ENCODE measurements at places on chromosomes 13 and 19.
A peak's percentile ranks its signal among the peaks of the same experiment; 100 is the strongest.

DNA sequence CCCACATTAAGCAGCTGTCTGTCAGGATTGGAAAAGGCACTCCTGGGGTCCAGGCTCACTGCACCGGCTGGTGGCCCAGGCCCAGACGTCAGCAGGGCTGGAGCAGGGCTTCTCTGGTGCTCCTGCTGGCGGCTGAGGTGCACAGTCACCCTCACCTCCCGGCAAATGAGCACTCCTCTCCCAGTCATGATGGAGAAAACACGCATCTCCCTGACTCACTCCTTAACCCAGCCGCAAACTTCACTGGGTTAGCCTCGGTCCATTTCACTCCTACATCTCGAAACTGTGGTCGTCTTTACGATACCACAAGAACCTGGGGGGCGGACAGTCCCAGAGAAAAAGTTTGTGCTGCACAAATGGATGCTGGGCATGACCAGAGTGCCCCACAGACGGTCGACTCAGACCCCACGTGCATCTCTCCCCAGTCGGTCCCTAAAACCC is 3.3 kb upstream of the RASA3 start:
- DNase-seq, result no peak

- no peak for DNase-seq
Measured at GRCh38 chr19:36160821-36161596, 8.8 kb upstream of the COX7A1 start.

DNA sequence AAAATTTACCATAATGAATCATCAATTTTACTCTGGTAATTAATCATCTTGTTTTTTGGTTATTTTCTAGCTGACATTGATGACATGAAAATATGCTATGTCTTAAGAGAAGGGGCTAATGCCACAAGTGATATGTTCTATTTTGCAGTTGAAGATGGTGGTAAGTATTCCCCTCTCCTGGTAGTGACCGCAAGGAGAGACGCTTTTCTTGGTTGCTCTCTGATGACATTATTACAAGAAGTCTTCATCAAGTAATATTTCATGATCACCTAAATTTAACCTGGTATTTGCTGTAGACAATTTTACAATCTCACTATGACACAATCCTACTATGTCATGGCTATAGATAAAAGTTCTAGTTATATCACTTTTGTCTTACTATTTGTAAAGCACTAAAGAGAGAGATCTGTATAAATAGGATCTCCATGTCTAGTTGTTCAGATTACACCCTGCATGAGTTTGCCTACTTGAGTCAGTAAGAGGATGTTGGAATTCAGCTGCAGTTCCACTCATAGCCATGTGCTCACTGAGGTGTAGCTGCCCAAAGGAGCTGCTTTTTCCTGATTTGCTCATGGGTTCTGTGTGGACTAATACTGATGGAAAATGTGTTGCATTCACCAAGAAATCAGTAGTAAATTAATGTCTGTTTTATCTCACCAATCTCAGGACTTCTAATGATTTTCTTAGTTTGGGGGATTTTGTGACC is 10.9 kb downstream of the FREM2 start:
- no peak for DNase-seq

DNA sequence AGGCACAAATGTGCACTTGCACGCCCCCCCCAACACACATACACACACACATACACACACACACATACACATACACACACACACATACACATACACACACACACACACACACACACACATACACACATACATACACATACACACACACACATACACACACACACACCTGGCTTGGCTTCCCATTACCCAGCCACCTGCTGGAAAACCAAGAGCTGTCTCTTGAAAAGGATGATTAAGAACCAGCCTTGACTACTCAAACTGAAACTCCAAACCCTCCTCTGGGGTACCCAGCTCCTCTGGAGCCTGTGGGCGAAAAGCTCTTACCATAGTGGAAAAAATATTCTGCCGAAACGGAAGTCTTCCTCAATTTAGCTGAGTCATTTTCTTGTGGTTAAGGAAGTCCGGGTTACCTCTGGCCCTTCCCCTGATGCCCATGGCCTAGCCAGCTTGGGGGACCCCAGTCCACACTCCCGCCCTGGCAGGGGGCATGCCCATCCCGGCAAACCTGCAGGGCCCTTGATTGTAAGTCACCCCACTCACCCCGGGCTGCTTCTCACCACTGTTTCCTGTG is 21.9 kb downstream of the CEBPA start:
- peak; percentile 55 for DNase-seq

DNA sequence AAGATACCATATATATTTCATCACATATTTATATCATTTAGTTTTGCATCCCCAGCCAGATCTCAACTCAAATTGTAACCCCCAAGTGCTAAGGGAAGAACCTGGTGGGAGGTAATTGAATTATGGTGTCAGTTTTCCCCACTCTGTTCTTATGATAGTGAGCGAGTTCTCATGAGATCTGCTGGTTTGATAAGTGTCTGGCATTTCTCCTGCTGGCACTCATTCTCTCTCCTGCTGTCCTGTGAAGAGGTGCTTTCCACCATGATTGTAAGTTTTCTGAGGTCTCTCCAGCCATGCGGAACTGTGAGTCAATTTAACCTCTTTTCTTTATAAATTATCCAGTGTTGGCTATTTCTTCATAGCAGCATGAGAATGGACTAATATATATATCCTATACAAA is 462.5 kb upstream of the SLITRK5 start:
- no peak for DNase-seq

GRCh38 chr19:33734913-33735312 is 61.8 kb upstream of the KCTD15 start:
- DNase-seq, result no peak

GRCh38 chr19:50658441-50659317 is 9.4 kb downstream of the C19orf81 start:
- DNase-seq, result peak; percentile 52

DNA sequence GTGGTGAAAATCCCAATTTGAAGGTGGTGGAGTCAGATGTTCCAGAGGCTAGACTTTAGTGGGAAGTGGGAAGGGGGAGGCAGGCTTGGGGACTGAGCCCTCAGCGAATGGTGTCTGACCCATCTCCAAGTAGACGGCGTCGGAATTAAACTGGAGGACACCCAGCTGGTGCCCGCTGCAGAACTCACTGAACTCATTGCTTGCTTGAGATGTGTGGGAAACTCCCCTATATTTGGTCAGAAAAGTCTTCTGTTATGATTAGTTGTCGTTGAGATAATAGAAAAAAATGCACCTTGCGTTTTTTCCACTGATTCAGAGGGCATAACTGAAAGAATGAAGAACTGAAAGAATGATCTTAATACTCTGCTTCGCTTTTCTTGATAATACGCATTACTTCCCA is 871 bp upstream of the ZNF583 start:
- peak; percentile 30 for DNase-seq

- no peak for DNase-seq
Measured at GRCh38 chr19:41711376-41712261, 3.2 kb downstream of the CEACAM5 start.

- no peak for DNase-seq
Measured at GRCh38 chr13:98181111-98181815, 4.2 kb upstream of the RNF113B start.

- DNase-seq, result no peak
Measured at GRCh38 chr13:81211713-81212112, 870.8 kb upstream of the SPRY2 start.

DNA sequence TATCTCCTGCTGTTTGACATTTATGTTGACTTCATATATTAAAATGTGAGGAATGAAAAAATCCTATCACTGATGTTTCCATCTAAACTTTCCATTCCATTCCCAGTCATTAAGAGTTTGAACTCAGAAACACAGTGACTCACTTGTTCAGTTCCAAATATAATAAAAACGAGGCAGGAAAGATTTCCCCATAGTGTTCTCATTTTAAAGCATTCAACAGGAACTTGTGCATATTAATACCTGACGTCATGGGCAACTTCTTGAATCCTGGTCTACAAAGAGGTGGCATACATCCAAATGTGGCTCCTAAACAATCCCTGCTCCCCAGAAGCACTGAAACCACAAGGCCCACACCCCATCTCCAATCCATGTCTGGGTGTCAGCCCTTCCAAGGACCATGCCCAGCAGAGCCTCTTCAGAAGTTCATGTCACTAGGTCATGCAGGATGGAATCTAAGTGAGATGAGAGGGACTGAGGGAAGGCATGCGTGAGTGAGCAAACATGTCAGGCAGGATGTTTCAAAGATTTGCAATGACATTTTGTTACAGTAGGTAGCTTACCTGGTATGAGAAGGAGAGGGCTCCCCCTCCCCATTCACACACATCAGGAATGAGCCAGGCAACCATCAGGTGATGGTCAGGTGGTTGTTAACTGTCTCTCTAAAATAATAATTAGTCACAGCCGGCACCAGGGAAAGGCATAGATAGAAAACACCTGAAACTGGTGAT is 9.4 kb upstream of the ERVV-2 start:
- no peak for DNase-seq

- DNase-seq, result no peak
Measured at GRCh38 chr13:28557725-28558520, 63.0 kb upstream of the FLT1 start.

GRCh38 chr19:20616071-20616470 is 45.3 kb downstream of the ZNF626 start:
- DNase-seq, result no peak

DNA sequence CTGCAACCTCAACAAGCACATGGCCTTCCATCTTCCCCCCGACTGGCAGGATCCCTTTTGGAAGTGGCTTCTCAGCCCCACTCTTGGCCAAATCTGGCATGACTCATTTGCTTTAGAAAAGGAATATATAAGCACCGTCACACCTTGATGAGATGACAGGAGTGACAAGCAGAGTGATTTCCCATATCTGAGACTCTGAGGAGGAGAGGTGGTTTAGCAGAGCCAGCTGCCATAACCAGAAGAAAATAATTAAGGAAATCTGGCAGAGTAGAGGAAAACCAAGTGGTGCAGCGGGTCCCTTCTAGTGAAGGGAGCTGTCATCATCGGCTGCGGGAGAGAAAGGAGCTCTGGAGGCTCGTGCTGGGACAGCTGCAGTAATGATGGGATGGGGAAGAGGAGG is 27.5 kb upstream of the KCTD15 start:
- no peak for DNase-seq

DNA sequence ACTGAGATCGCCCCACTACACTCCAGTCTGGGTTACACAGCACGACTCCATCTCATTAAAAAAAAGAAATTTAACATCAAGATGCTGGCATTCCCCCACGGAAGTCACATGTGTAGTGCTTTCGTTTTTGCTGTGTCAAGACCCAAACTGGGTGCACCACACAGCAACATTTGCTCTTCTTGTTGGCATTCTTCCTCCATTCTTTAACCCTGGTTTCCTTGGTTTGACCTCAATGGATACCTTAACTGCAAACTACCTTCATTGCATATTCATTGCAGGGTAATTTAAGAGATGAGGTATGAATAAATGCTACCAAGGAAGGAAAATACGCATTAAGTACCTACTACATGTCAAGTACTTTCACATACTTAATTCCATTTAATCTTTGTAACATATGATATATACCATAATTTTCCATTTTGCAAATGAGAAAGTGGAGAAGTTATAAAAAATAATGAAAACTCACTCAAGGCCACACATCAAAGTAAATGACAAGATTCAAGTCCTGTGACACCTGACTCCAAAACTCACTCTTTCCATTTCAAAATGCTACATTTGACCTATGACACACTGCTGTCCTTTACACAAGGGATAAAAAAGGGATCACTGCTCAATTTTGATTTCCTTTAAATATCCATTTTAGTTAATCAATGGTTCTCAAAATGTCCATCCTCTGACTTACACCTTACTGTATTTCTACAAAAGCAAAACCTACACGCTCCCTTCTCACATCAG is 59.2 kb downstream of the STK24 start:
- peak; percentile 50 for DNase-seq

DNA sequence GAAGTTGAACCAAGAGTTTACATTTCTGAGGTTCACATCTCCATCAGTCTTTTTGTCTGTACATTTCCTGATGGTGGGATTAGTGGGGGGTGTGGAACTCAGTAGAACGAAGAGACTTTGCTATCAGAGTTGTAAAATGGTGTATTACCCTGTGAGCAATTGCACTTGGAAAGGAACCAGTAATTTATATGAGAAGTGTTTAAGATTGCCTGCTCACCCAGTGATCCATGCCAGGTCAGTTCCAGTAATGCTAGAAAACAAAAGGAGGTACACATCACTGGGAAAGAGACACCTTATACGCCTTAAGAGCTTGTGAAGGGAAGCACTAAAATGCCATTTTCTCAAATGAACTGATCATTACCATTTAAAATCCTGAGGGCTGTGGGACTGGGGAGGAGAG is 7.5 kb upstream of the DACH1 start:
- no peak for DNase-seq

- DNase-seq, result no peak
Measured at GRCh38 chr19:49513746-49514118, 1.3 kb downstream of the FCGRT start.

GRCh38 chr13:93561576-93562225 is 335.1 kb downstream of the GPC6 start:
- no peak for DNase-seq

DNA sequence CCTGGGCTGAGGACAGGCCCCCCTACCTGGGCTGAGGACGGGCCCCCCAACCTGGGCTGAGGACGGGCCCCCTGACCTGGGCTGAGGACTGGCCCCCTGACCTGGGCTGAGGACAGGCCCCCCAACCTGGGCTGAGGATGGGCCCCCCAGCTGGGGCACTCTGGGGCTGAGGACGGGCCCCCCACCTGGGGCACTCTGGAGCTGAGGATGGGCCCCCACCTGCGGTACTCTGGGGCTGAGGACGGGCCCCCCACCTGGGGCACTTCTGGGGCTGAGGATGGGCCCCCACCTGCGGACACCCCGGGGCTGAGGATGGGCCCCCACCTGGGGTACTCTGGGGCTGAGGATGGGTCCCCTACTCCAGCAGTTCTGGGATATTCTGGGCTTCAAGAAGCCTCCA is 65.5 kb downstream of the RASA3 start:
- no peak for DNase-seq

DNA sequence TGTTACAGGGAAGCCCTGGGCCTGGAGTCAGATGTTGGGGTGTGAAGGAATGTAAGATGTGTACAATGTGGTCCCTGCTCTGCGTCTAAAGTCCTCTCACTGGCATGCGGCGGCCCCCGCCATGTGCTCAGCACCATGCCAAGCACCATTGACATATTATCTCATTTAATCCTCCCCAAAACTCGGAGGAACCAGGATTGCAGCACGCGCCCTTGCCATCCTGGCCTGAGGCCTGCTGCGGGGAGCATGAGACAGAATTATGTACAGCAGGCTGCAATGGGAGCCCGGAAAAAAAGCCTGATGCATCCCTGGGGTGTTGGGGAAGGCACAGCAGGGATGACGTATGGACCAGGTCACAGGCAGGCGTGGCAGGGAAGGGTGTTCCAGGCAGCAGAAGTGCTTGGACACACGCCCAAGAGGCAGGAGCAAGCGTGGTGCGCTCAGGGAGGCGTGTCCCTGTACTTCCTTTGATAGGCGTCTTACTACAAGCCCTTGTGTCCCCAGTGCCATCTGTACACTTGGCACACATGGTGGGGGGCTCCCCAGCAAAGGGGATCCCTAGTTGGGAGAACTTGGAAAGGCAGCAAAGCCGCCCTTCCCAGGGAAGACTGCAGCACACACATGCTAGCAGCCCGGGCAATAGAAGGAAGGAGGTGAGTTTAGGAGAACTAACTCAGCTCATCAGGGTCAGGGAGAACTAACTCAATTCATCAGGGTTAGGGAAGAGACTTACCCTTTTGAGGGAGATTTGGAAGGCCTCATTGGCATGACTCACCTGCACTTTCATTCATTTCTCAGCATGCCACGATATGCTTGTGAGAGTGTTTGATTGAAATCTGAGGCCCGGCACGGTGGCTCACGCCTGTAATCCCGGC is 3.4 kb downstream of the EVI5L start:
- no peak for DNase-seq

All from stimulated activated CD4-positive, alpha-beta T cell treated with anti-CD3 and anti-CD28 coated beads, Interleukin-2, amount 100 ng/mL, for 24 hours (primary cell).